Activated CD4-positive, alpha-beta T cell treated with anti-CD3 and anti-CD28 coated beads, Interleukin-2, amount 10 ng/mL, durations not matched to agents 24 days and 14 days (primary cell): ENCODE measurements at places on chromosomes 2 and 18.

- H3K36me3 ChIP-seq, result peaks cover 1% of the 10 kb centered on the region
- peaks cover 4% of the 10 kb centered on the region for H3K27me3 ChIP-seq
- H3K4me1 ChIP-seq, result peaks cover 4% of the 10 kb centered on the region
- no peak overlapping the region for H3K4me3 ChIP-seq
Observed at GRCh38 chr2:238513346-238513745, 86.6 kb downstream of the ASB1 start.

DNA sequence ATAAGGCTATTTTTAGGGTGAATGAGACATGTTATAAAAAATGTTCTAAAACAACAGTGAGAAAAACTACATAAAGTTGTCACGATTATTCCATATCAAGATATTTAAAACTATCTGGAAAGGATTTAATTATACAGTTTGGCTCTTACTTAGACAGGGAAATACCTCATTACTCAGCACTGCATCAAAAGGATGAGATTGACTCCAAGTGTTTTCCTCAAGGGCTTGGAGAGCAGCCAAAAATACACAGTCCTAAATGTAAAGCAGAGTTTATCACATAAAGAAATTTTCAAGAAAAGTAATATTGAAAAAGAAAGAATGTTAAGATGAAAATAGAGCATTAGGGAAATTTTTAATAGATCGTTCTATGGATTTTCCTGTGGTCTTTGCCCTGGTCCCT lies 285.5 kb upstream of the NETO1 start:
- H3K4me3 ChIP-seq, result no peak overlapping the region
- H3K27ac ChIP-seq, result no peak overlapping the region
- no peak for DNase-seq
- no peaks in the 10 kb centered on the region for H3K36me3 ChIP-seq
- H3K27me3 ChIP-seq, result no peaks in the 10 kb centered on the region

- H3K27me3 ChIP-seq, result peaks cover 31% of the 10 kb centered on the region
- H3K36me3 ChIP-seq, result no peaks in the 10 kb centered on the region
- H3K4me1 ChIP-seq, result no peaks in the 10 kb centered on the region
- H3K4me3 ChIP-seq, result no peak overlapping the region
Observed at GRCh38 chr18:58104096-58104495, 60.1 kb downstream of the NEDD4L start.

- no peak for DNase-seq
- no peak overlapping the region for H3K4me3 ChIP-seq
- H3K27ac ChIP-seq, result no peak overlapping the region
- H3K27me3 ChIP-seq, result no peaks in the 10 kb centered on the region
- H3K36me3 ChIP-seq, result peaks cover 44% of the 10 kb centered on the region
Observed at GRCh38 chr2:3354986-3355385, 22.6 kb downstream of the EIPR1 start.

- H3K4me1 ChIP-seq, result peaks cover 4% of the 10 kb centered on the region
- peaks cover 9% of the 10 kb centered on the region for H3K27me3 ChIP-seq
- H3K27ac ChIP-seq, result no peak overlapping the region
Observed at GRCh38 chr18:74473976-74474640, 17.0 kb upstream of the DIPK1C start.

DNA sequence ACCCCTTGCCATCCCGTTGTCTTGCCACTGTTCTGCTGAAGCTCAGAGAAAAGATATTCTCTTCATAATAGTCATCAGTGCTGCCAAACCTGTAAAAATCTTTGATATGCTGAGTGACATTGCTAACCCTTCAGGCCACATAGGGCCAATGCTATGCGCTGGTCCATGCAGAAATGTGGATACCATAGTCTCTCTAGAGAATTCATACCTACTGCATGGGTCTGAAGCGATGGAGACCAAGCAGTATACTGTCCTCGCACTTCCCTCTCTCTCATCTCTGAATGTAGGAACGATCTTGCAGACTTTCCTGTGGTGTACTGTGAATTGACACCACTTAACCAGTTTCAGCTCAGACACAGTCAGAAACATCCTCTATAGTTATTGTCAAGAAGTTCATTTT lies 17.9 kb upstream of the ANKRD44 start:
- H3K4me1 ChIP-seq, result peaks cover 46% of the 10 kb centered on the region
- peak overlapping the region; percentile 48 for H3K4me3 ChIP-seq
- H3K27me3 ChIP-seq, result no peaks in the 10 kb centered on the region
- DNase-seq, result peak; percentile 67
